GM18507 (cell line): ENCODE measurements at places on chromosomes 4 and X.

GRCh38 chr4:1338752-1339414 is 8.1 kb upstream of the UVSSA start:
- no peak for DNase-seq

- DNase-seq, result no peak
Observed at GRCh38 chrX:20026278-20026677, 35.4 kb upstream of the BCLAF3 start.

- DNase-seq, result no peak
Observed at GRCh38 chr4:158079661-158080060, 93.2 kb downstream of the GASK1B start.

DNA sequence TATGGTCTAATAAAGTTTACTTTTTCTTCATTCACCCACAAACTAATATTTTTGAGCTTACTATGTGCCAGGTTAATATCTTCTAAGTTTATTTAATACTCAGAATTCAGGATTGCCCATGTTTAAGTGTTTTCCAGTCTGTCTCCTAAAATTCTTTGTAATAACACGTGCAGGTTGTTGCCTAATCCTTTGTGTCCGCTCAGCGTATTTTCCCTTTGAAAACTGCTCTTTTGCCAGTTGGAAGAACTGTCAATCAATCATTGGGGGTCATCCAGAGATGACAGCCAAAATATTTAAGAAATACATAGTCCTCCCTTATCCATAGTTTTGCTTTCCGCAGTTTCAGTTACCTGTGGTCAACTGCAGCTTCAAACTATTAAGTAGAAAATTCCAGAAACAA is 63.4 kb downstream of the LNX1 start:
- no peak for DNase-seq

GRCh38 chrX:11619441-11619840 is 46.3 kb downstream of the ARHGAP6 start:
- no peak for DNase-seq

GRCh38 chr4:186144198-186144945 is 39.9 kb downstream of the FAM149A start:
- DNase-seq, result no peak

- no peak for DNase-seq
Observed at GRCh38 chr4:2858451-2859217, 15.0 kb downstream of the ADD1 start.

GRCh38 chr4:11182586-11183355 is 245.9 kb downstream of the HS3ST1 start:
- DNase-seq, result no peak

DNA sequence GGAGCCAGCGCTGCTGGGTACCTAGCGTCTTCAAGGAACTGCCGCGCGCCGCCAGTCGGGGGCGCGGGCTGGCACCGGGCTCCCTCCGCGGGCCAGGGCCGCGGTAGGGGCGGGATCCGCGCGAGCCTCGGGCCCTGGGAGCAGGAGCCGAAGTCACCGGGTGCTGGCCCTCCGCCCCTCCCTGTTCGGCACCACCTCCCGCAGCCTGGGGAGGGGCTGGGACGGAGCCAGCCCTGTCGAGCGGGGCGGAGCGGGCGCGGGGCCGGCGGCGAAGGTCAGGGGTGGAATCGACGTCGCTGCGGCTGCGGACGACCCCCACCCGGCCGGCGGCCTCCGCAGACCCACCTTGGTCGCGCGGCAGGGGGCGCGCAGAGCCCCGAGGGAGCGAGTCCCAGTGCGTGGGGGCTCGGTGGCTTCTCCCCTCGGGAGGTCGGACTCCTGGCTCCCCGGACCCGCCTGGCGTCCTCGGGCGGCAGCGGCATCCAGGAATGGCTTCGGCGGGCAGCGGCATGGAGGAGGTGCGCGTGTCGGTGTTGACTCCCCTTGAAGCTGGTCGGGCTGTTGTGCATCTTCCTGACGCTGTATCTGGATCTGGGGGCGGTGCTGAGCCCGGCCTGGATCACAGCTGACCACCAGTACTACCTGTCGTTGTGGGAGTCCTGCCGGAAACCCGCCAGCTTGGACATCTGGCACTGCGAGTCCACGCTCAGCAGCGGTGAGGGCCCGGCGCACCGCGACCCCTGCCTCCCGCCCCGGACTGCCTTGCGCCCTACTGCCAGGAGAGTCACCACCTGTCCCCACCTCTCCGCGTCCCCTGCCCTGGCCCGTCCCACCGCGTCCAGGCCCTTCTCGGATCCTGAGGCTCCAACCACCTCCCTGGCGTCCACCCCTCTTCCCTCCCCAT is 50.5 kb upstream of the FAM47C start:
- DNase-seq, result no peak

DNA sequence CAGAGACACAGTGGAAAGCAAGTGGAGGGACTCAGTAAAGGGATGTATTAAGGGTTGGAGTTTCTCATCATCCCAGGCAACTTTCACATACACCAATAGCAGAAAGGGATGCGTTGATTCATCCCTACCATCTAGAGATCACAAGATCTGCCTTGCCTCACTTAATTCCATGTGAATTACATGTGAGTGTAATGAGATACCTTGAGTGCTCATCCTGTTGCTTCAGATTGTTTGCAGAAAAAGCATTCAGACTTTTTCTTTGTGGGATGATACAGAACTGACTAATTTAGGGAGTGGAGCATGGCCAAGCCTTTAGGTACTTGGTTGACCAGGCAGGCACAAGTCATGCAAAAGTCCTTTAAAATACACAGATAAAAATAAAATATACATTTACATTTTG is 124.8 kb upstream of the SLIT2 start:
- DNase-seq, result no peak

DNA sequence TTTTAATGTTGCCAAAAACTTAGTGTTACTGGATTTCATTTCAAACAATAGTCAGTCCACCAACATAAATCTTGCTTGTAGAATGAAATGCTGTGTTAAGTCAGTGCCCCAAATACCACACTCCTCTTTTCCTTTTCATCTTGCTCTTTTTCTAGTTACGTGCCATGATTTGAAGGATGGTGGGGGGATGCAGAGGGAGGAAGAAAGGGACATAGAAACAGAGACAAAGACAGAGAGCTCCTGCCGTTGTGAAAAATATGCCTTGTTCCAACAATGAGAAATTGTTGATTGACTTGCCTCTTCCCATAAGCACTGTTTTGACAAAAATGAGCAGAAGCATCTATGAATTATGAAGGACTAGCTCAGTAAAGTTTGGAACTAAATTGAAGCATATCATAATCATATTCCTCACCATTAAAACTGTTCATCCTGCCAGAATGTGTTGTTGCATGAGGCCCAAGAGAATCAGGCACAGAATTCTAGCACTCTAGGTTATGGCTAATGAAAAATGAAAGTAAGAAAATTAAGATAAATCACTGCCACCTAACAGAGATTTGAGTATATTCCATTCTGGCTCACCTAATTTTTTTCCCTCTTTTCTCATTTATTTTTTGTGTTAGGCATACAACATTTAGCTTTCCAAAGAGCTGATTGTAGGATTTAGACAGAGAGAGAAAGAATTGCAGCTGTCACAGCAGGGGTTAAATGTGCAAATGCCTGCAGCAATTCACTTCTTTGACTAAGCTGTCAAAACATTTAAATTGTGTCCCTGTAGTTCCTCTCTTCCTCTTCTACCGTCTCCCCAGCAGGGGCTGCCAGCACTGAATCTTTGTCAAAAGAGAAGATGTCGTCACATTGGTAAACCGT is 111.6 kb upstream of the PTPN13 start:
- DNase-seq, result no peak

GRCh38 chrX:45009371-45010000 is 136.5 kb downstream of the KDM6A start:
- no peak for DNase-seq

- DNase-seq, result no peak
Observed at GRCh38 chrX:9576059-9576458, 111.2 kb downstream of the TBL1X start.

GRCh38 chr4:110865611-110866259 is 242.9 kb upstream of the PITX2 start:
- DNase-seq, result no peak

GRCh38 chrX:129739578-129739977 is 799 bp downstream of the XPNPEP2 start:
- DNase-seq, result no peak

GRCh38 chr4:110959041-110959643 is 336.3 kb upstream of the PITX2 start:
- DNase-seq, result no peak

- no peak for DNase-seq
Observed at GRCh38 chr4:92101737-92102172, 202.0 kb upstream of the GRID2 start.

- no peak for DNase-seq
Observed at GRCh38 chr4:94813221-94813620, 55.5 kb downstream of the BMPR1B start.

GRCh38 chr4:2489081-2489805 is 20.3 kb downstream of the RNF4 start:
- no peak for DNase-seq

DNA sequence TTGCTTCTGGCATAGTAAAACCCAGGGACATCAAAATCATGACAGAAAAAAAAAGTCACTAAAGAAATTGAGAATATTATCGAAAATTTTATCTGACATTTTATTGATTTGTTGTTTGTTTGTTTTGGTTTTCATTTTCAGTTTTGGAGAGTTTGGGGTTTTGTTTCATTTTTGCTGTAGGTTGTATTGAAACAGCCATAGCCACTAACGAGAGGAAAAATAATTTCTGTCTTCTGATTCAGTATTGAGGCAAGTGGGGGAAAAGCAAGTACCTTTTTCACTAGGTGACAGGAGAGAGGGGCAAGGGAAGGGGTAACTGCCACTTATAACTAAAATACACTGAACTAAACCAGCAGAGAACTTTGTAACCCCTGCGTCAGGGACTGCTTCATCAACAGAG is 392.8 kb upstream of the NDST3 start:
- DNase-seq, result no peak

DNA sequence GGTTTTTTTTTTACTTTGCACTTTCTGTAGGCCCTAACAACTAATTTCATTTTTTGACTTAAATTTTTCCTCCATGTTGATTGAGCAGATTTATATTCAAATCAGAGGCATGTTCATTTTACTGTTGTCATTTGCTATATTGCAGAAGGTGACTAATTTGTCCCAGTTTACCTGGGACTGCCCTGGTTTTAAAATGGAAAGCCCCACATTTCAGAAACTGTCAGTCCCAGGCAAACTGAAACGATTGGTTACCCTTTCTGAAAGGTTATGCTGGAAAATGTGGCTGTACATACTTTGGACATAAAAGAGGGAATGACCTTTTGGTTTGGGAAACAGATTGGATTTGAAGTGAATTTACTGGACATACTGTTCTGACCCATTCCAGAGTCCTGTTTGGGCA is 160.0 kb downstream of the SPCS3 start:
- DNase-seq, result no peak

DNA sequence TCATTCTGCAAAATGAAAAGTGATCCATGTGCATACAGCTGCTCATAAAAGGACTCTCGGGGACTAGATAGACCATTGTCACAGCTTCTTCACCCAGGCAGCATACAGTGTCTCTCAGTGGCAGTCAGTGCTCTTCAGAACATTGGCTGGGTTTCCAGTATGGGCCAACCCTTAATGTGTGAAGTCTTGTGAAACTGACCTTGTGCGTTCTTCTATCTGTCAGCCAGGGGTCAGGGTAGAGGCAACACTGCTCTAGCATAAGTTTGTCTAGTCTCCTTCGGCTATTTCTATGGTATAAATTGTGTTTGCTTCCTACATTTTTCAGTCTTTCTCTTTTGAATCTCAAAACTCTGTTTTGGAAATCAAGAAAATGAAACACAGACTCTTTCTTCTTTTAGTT is 37.0 kb upstream of the SMIM31 start:
- DNase-seq, result no peak

- DNase-seq, result no peak
Observed at GRCh38 chrX:37759878-37760418, 19.9 kb upstream of the CYBB start.

DNA sequence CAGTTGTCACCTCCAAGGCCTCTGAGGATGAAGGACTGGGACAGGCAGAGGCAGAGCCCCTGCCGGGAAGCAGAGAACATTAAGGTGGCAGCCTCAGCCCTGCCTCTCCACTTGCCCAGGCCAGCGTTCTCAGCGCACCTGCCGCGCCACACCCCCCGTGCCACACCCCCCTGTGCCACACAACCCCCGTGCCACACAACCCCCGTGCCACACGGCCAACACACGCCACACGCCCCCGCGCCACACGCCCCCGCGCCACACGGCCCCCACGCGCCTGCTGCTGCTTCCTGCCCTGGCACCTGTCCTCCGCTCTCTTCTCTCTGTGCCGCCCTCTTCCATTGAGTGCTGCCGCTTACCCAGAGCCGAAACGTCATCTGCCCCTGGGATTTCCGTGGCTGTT is 58.0 kb upstream of the ZFP42 start:
- no peak for DNase-seq

DNA sequence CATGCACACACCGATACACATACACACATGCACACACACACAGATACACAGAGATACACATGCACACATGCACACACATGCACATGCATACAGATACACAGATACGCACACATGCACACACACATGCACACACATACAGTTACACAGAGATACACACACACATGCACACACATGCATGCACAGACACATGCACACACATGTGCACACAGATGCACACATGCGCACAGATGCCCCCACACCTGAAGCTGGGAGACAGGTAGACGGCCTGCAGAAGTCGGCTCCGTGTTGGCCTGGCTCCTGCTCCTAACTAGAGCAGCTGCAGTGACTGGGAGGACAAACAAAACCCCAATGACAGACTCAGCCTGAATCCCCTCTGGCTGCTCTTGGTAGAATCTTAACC is 46.8 kb downstream of the PSAPL1 start:
- DNase-seq, result no peak

GRCh38 chrX:149455934-149456333 is 49.2 kb downstream of the IDS start:
- DNase-seq, result no peak

DNA sequence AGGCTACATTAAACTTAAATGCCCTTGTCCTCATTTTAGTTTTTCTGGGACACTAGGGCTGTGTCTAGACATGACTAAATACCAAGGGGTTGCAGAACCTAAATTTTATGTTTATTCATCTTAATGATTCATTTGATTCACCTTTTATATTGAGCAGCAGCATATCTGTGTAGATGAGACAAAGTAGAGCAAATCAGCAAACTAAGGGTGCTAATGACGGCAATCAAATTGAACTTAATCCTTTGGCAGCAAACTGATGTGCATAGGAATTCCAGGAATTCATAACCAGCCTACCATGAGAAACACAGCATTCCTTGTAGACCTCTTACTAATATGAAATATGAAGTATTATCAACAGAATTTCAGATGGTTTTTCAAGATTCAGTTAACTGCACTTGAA is 25.1 kb downstream of the EPHA5 start:
- no peak for DNase-seq
